Kasumi-1 (cell line): ENCODE measurements at places on chromosomes 3 and 15.

DNA sequence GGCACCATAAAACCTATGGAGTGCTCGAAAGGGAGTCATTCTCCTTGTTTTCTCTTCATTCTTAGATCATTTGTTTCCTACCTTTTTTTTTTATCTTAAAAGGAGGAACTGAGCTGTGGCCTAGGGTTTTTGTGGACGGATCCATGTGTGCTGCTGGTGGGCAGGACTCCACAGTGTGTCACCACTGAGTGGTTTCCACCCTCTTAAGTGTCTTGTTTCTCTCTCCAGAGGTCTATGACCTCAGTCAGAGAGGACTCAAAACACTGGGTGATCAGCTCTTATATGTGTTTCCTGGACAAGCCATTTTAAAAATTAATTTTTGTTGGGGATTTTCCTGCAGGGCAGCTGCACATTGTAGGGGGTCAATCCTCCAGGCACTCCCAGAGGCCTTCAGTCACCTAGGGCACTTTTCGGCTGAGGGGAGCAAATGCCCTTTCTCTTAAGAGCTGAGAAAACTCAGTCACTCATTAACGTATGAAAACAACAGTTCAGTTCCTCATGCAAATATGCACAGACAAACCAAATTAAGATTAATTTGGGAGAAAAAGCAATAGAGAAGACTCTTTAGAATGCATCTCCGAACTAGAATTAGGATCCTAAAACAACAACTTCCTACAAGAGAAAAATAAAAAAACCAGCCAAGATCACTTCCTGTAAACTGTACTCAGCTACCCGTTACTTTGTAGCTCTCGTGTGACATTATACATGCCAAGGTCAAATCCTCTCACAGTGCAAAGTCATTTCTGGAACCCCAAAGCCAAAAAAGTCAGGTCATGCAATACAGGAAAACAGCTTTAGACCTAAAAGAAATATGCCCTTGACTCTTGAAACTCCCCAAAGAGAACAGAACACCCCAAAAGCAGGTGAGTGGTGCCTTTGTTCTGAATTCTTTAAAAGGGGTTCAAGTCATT, 27.6 kb upstream of the FAM3D start:
- DNase-seq, result no peak

DNA sequence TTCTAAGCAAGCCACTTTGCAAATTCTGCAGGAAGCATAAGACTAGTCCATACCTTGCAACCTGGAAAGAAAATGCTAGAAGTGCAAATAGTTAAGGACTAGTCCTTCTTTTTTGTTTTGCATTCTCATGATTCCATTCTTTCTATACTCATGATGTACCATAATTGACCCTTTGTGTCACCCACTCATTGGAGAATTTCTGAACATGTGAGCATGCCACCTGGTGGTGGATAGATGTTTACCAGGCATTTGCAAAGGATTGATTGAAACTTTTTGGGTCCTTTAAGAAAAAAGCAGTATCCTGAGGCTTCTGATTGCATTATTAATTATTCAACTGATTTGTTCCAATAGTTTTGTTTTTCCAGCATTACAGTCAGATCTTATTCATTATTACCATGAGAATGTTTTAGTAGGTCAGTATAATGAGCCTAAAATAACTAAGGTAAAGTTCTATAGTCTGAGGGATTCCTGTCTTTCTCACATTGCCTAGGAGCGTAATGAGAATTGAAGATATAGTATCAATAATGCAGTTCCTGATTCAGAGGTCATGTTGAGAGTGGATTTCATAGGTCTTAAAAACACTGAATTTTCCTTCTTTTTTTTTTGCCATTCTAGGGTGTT, 20.2 kb upstream of the DIPK2A start:
- DNase-seq, result peak; percentile 42

DNA sequence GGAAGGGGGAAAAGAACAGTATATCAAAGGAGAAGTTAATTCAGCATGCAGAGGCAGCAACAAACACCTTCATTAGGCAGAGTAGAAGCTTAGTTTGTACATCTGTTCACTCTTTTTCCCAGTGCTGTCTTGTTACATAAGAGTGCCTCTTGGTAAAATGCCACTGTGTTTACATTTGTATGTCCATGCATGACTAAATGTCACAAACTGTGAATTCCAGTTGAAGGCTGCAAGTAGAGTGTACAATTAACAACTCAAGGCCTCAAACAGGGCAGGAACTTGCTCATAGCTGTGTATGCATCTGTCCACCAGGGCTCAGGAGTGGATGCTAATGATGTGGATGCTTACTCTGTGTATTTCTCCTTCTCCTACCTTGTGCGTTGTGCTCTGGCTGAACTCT, 214.2 kb upstream of the TPM1 start:
- no peak for DNase-seq

DNA sequence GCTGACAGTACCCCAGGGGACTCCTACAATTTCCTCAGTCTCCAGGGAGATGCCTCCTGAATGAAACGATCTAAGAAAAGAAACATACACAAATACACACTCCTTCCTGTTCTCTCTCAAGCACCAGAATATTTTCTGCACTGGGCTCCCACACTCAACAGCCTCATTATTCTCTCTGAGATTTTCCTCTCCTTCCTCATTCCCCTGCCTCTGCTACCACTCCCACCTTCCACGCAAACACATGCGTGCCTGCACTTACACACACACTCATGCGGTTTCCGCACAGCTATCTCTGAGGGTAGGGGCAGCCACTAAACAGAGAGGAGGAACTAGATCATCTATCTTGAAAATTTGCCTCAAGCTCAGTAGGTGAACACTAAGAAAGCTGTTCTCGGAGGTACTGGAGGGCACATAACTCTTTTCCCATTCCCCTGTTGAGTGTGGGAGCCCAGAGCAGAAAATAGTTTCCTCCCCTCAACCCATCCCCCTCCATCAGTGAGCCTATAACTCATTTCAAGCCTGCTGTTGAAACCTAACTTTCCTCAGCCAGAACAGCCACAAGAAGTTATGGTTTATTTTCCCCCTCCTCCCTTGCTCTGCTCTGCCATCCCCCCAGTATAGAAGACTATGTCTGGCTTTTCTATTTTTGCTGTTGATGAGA, 30.5 kb upstream of the TIPARP start:
- DNase-seq, result peak; percentile 88

GRCh38 chr3:108838436-108838835, 15.8 kb downstream of the TRAT1 start:
- no peak for DNase-seq

DNA sequence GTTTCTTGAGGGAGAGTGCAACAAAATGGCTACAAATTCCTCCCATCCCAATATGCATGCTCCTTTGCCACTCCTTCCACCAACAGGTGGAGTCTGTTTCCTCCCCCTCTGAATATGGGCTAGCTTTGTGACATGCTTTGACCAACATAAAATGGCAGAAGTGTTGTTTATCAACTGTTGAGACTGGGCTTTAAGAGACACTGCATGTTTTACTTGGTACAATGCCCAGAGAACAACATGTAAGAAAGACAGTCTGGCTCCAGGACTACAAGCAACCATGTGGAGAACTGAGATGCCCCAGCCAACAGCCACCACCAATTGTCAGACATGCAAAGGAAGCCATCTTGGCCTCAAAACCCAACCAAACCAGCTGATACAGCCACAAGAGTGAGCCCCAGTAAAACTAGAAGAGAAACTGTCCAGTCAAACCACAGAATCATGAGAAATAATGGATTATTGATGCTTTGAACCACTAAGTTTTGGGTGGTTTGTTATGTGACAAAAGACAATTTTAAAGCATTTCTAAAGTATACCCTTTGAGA, 40.5 kb downstream of the NUDT16 start:
- no peak for DNase-seq

DNA sequence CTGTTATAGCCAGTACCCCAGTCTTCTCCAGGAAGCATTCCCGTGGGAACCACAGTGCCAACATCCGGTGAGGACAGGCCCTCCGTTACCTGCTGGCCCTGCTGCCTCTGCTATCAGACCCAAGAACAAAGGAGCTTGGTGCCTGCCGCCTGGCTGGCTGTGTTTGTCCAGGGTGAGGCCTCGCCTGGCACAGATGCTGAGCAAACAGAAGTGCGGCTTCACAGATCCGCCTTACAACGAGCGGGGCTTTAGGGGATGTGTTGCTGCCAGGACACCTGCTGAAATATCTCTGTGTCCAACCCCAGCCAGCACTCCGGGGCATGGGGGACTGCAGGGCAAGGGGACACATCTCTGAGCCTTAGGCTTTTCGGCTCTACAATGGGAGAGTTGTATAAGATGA, 2.2 kb upstream of the EPHB3 start:
- no peak for DNase-seq

GRCh38 chr15:84604826-84605553, 4.2 kb downstream of the ZSCAN2 start:
- DNase-seq, result no peak

GRCh38 chr15:66765478-66766281, 63.6 kb downstream of the SMAD6 start:
- DNase-seq, result peak; percentile 80

- no peak for DNase-seq
Measured at GRCh38 chr15:77266708-77267386, 153.1 kb downstream of the PEAK1 start.

- no peak for DNase-seq
Measured at GRCh38 chr3:65851827-65852226, 186.9 kb downstream of the MAGI1 start.

- no peak for DNase-seq
Measured at GRCh38 chr15:74594455-74594854, 21.2 kb upstream of the CLK3 start.

GRCh38 chr3:70261283-70261682, 51.2 kb downstream of the MDFIC2 start:
- DNase-seq, result no peak

- DNase-seq, result no peak
Measured at GRCh38 chr3:152717252-152717651, 117.7 kb upstream of the P2RY1 start.

- DNase-seq, result no peak
Measured at GRCh38 chr15:51313074-51313393, 25.4 kb downstream of the CYP19A1 start.

- no peak for DNase-seq
Measured at GRCh38 chr15:63843901-63844317, 10.2 kb upstream of the HERC1 start.

DNA sequence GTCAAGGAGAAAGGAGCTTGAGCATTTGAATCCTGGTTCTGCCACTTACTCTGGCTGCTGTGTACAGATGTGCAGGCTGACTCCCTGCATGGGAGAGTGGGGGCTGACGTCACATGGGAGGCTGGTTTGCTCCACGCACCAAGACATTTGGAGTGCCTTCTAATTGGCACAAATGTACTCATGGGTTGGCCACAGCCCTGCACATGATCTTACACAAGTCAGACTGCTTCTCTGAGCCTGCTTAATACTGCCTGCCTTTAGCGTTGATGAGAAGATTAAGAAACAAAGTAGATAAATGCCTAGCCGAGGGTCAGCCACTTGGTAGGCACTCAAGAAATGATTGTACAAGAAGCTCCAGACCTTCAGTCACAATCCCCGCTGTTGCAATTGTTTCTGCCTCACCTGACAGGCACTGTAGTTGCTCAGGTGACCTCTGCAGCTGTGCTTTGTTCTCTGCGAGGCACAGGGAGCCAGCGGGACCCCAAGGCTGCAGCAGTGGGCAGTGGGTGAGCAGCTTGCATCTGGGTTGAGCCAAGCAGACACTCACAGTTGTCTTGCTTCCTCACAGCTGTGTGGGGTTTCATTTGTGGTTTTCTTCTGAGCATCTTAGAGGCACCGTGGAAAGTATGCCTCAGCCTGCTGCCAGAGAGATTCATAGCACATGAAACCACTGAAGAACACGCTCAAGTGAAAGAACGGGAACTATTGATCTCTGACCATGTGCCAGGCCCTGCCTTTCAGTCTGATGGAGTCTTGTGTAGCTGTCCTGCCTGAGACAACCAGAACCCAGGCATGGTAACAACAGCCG, 33.1 kb downstream of the GRK7 start:
- peak; percentile 75 for DNase-seq

DNA sequence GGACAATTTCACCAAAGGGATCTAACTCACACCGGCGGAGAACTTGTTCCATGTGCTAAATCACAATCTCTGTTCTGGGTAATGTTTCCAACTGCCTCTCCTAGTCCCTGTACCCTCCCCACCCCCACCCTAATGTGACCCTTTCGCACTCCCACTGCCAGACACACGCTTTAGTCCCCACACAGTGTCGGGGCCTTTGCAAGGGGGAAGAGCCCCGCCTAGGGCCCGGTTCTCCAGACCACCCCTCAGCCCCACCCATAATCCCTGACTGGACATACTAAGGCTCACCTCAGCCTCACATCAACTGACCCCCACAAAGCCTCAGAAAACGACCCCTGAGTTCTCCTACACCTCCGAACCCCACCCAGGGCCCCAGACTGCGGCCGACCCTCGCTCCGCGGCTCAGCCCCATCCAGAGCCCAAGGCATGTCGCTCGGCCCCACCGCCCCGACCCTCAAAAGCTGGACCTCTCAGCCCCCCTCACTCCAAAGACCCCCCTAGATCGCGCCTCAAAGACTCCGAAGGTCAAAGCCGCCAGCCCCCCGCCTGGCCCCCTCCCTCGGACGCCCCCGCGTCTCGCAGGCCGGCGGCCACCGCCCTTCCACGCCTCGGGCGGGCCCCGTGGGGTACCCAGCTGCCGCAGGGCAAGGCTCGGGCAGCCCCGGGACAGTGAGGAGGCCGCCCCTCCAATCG, 72.0 kb upstream of the MAP4 start:
- DNase-seq, result peak; percentile 45

- no peak for DNase-seq
Measured at GRCh38 chr15:74631408-74631807, 15.8 kb downstream of the CLK3 start.

DNA sequence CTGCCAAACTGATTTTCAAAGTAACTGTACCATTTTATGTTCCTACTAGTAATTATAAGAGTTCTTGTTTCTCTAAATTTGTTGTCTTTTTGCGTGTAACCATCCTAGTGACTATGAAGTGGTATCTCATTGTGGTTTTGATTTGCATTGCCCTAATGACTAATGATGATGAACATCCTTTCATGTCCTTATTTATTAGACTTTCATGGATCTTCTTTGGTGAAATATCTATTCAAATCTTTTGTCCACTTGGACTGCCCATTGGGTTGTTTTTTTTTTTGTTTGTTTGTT, 3.6 kb downstream of the OXSR1 start:
- DNase-seq, result no peak

DNA sequence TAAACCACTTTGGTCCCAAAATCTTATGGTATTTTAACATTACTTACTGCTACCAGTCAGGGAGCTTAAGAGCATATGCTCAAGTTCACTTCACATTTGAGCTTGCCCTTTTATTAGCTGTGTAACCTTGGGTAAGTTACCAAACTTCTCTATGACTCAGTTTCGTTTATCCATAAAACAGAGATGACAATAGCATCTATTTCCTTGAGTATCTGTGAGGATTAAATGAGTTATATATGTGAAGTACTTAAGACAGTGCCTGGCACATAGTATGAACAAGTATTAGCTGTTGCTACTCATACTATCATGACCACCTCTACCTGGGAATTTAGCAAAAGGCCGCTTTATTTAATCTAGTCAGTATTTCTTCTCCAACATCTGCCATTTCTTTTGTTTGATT, 5.9 kb downstream of the ATOSA start:
- DNase-seq, result no peak

DNA sequence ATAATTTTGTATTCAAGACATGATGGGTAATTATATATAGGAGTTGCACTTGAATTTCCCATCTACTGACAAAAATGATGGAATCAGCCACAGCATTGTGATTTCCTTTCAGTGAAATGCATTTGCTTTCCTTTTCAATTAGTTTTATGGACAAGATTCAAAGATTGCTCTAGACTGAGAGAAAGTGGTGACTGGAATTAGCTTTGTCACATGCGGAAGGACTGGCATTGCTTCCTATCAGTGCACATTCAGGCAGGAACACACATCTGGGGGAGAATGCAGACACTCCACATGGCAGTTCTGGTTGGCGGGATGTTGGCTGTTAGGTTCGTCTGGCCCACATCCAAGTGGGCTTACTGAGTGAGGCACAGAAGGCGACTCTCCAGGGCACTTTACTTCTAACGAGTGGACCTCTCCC, 399.3 kb upstream of the RGMA start:
- no peak for DNase-seq
